GM13977 (cell line): ENCODE measurements at places on chromosomes 6 and 20.

GRCh38 chr6:164827537-164827936 is 481.9 kb downstream of the C6orf118 start:
- no peak for DNase-seq

DNA sequence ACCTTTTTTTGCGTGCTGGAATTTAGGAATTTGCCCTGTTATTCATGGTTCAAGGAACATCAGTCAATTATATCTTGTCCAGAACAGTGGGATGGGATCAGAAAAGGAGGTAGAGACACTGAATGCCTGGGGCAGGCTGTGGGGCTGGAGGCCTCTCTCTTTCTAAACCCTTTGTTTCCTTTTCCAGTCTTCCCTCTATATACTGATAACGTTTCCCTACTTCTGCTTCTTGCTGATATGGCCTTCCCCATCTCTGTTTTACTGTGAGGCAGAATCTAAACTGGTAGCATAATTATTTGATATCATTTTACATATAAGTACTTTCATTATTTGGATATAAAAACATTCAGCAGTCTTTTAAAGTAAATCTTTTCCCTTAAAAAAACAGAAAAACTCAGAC is 67.5 kb downstream of the DNAH8 start:
- no peak for DNase-seq

GRCh38 chr6:147954938-147955337 is 387.7 kb upstream of the SASH1 start:
- DNase-seq, result no peak

GRCh38 chr6:158595223-158595622 is 35.3 kb downstream of the TMEM181 start:
- no peak for DNase-seq

- DNase-seq, result no peak
Measured at GRCh38 chr6:28142446-28142845, 763 bp downstream of the ZKSCAN8 start.

DNA sequence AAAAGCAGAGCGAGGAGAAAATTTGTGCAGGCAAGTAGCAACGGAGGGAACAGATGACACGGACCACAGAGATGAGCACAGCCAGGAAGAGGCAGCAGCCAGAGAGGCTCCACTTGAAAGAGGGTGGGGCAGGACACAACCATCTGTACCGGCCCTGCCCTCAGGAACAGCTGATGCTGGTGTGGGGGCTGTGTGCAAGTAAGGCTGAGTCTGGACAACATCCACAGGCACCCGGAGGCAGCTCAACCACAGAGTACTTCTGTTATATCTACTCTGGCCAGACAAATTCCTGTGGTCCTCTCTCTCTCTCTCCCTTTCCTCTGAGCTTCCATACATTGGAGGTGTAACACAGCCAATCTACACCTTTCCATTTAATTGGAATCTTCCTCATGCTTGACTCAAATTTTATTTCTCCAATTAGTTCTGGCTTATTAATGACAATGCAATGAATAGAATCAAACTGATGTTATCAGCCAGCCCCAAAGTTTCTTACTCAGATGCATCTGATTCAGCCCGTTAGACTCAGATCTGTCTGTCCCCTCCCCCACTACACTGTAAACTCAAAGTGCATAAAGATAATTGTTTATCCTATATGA is 24.9 kb downstream of the KIF13A start:
- DNase-seq, result no peak

- DNase-seq, result no peak
Measured at GRCh38 chr20:50999355-50999754, 23.6 kb downstream of the KCNG1 start.

DNA sequence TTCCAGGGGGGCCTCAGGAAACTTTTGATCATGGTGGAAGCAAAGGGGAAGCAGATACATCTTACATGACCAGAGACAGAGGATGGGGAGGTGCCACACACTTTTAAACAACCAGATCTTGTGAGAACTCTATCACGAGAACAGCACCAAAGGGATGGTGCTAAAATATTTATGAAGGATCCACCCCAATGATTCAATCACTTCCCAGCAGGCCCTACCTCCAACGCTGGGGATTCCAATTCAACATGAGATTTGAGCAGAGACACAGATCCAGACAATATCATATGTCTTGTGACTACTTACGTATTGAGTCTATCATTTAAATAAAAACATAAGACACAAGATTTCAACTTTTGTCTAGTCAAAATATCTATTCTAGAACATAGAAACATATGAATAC is 351.9 kb downstream of the EPM2A start:
- DNase-seq, result no peak

DNA sequence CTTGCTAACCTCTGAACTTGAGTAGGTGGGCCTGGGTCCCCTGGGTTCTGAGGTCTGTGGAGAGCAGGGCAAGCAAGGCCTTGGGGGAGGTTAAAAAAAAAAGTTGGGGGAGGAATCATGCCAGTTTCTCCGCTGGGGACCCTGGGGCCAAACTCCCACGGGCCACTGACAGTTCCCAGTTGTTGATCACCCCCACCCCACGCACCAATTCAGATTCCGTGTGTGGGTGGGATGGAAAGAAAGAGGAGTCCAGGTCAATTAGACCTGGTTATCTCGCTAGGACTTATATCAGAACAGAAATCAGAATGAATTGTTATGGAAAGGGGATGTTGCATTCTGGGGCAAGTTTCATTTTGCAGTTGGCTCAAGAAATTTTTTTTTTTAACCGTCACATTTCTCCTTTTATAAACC is 46.7 kb upstream of the SUPT3H start:
- DNase-seq, result no peak

- DNase-seq, result no peak
Measured at GRCh38 chr6:20706238-20706938, 172.1 kb downstream of the CDKAL1 start.

DNA sequence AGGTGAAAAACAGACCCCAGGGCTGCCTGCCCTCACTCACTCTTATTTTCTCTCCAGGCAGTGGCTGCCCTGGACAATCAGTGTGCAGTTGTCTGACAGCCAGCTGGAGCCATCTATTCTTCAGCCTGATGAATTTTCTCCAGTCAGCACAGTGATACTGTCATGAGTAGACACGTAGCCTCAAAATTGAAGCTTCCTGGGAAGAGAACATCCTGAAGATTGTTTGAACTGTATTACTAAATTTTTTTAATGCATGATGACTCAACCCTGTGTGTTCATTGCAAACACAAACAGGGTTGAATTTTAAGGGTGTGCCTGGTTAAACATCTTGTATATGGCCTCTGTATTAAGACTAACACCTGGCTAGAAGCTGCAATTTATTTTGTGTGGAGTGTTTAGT is 49.8 kb upstream of the STXBP5 start:
- no peak for DNase-seq

GRCh38 chr6:156845454-156846155 is 68.4 kb downstream of the ARID1B start:
- DNase-seq, result no peak

DNA sequence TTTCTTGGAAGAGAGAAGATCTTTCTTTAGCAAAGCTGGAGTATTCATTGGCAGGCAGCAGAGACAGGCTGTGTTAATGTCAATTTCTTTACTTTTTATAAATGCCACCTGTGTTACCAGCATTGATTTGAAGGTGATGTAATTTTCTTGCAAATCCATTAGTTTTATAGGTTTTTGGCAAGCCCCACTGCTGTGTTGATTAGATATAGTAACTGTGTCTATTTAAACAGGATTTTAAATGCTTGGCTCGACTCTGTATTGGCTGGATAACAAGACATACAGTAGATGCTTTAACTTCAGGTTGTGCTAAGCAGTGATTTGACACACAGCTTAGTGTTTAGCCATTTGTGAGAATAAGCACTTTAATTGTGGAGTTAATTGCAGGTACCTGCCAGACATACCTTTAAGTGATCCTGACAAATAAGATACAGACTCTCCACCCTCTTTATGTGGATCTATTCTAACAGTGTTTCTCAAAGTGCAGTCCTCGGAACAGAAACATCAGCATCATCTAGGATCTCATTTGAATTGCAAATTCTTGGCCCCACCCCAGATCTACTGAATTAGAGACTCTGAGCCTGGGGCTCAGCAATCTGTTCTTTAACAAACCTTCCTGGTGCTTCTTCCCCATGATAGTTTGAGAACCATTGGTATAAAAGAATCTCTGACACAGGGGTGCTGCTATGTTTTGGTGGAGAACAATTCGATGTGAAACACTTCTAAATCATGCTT is 397.5 kb downstream of the HDGFL1 start:
- no peak for DNase-seq

DNA sequence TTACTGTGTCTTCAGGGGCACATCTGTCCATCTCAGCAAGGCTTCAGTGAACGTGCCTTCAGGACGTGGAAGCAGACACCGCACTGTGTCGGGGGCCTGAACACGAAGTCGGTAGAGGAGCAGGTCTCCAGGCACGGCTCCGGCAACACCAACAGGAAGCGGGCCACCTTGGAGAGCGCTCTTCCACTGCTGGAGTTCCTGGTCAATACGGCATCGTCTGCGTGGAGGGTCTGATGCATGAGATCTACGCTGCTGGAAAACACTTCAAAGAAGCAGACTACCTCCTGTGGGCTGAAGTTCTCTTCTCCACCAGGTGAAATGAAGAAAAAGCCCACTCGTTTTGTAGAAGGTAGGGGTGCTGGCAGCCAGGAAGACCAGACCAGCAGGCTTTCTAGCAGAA is 69.3 kb upstream of the SLCO4A1 start:
- no peak for DNase-seq

DNA sequence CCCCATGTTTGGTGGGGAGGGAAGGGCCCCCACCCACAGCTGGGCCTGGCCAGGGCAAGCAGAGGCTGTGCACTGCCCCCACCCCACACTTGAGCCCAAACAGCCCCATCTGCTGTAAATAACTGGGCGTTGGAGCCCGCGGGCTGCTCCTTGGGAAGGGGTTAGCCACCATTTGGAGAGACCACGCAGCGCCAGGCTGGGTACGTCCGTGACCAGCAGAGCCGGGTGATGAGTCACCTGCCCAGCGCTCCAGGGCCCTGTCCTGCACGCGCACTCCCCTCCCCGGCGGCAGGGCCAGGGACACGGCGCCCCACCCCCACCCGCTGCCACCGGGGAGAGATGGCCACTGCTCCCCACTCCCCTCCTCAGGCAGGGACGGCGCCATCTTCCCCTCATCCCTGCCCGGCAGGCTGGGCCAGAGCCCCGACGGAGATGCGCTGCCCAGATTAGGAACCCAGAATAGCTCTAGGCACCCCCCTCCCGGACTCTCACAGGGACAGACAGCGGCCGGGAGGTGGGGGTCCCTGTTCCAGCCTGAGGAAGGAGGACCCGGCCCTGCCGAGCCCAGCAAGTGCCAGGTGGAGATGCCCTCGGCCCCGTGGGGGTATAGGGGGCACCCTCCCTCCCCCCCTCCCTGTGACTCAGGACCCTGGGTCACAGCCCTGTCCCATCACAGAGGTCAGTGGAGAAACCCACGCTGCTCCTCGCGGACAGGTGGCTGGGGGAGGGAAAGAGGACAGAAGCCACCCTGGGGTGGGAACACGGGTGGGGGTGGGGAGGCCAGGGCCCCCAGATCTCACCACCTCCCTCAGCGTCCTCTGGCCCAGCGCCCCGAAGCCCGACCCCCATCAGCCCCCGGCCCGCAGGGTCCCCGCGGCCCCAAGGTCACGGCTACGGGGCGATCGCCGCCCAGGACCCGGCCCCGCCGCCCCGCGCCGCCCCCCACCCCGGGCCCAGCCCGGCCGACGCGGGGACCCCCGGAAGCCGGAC is 642 bp downstream of the EEF1A2 start:
- no peak for DNase-seq

GRCh38 chr6:19805129-19805481 is 32.1 kb upstream of the ID4 start:
- no peak for DNase-seq

DNA sequence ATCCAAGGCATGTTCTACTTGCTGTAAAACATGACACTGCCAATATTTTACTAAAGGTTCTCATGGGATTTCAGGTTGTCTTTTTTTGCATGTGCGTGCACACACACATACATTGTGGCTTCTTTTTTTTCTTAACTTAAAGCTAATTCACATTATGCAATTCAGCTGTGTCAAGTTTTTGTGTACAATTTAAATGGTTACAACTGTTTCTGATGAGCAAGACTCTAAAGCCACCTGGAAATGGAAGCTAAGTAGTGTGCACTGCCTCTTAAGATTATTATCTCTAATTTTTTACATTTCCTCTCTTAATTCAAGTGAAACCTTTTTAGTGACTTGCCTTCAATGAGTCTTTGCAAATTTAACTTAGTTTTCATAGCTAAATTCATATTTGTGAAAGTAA is 75.3 kb downstream of the TULP4 start:
- DNase-seq, result no peak

- DNase-seq, result no peak
Measured at GRCh38 chr6:155635416-155635815, 179.8 kb upstream of the NOX3 start.

DNA sequence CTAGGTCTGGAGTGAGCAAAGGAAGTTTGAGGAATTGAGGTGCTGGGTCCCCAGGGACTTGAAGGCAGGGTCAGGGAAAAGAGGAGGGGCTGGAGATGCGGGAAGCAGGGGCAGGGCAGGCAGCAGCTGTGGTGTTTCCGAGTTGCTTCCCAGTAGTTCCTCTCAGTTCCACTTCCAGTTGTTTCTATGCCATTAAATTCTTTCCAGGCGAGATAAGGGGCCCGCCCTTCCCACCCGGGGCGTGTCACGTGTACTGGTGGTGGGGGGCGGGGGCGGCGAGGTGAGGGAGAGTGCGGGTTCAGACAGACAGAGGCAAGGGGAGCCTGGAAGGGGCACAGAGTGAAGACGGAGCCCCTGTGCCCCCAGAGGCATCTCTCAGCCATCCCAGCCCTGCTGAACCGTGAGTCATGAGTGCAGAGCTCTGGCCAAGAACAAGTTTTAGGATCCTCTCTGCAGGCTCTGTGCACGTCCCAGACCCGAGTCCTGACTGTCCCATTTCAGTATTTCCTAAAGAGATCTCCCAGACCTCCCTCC is 977 bp downstream of the TNXB start:
- DNase-seq, result no peak

DNA sequence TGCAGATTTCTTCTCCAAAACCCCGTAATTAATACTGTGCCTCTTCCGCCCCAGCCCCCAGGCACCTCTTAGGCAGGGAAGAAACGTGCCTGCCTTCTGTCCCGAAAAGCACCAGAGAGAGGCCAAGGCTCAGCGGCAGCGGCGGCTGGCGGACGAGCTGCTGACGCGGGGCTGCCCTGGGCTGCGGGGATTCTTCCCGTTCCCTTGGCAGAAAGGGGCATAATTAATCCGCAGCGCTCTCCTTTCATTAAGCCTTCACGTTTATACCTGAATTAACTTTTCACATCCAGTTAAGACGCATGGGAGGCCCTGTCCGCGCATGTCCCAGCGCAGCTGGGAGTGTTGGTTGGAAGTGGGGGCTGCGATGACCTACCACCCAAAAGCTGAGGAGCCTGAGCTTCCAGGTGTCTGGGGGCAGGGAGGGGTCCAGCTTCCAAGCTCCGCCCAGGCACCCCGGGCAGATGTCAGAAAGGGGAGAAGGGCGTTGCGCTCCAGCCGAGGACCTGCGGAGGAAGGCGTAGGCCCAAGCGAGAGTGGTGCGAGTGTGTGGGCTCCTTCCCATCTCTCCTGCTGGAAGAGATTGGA is 167.4 kb upstream of the LRFN2 start:
- DNase-seq, result no peak

GRCh38 chr20:47126709-47127108 is 229.8 kb downstream of the ZMYND8 start:
- DNase-seq, result no peak
